GM23338 (cell line): ENCODE measurements at places on chromosomes 6 and 20.
A peak's percentile ranks its signal among the peaks of the same experiment; 100 is the strongest.

DNA sequence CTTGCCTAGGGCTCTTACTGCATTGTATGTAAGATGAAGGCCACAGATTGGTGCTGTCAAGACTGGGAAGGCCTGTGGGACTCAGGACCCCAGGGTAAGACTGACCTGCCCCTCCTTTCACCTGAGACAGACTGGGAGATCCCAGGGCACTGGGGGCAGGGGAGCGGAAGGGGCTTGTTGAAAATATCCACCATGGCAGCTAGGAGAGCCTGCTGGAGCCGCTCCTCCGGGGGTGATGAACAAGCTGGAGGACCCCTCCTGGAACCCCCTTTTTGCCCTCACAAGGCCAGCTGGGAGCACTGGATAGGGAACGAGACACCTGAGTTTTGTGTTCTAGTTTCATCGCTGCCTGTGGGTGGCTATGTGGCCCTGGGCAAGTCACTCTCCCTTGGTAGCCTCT is 9.2 kb upstream of the SDCBP2 start:
- DNase-seq, result no peak

DNA sequence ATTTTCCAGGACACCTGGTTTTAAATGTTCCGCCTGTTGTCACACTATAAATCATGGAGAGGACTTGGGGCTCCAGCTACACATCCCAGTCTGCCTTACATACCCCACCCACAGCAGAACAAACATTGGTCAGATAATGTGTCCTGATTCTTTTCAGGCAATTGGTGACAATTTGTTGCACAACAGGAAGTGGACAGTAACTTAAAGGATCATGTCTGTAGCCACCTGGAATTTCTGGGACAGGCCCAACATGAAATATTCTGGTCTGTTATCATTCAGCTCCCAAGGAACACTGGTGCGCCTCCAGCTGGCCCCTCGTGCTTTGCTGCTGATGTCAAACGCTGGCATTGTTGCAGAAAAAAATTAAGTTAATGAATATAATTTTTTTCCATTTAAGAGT is 117.2 kb downstream of the SOBP start:
- no peak for DNase-seq

GRCh38 chr20:58612121-58612691 is 38.9 kb upstream of the STX16 start:
- DNase-seq, result no peak

DNA sequence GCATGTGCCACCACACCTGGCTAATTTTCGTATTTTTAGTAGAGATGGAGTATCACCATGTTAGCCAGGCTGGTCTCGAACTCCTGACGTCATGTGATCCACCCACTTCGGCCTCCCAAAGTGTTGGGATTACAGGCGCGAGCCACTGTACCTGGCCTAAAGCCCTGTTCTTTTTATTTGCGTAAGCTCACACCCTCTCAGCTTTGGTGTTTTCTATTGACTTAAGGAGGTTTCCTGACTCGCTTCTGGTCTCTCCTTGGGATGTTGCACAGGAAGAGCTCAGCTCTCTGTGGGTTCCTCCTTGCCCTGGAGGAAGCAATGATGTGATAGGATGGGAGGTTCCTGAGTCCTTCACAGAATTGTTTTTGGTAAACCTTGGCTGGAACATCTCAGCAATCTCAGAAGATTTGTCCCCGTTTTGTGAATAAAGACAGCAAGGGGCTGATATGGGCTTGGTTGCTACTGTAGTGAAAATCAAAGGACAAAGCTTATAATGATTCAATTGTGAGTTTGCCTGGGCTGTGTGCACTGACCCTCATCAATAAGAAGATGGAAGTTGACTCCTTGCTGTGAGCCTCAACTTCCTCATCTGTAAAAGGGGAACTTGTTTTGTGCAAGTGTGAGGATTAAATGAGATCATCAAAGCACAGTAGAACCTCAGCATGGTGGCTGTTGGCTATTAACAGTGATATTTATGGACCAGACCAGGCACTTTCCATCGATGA is 27.0 kb downstream of the TOX2 start:
- DNase-seq, result no peak

GRCh38 chr6:111925296-111925695 is 52.0 kb upstream of the FYN start:
- no peak for DNase-seq

GRCh38 chr6:138765896-138766655 is 7.5 kb upstream of the CCDC28A start:
- DNase-seq, result peak; percentile 60

DNA sequence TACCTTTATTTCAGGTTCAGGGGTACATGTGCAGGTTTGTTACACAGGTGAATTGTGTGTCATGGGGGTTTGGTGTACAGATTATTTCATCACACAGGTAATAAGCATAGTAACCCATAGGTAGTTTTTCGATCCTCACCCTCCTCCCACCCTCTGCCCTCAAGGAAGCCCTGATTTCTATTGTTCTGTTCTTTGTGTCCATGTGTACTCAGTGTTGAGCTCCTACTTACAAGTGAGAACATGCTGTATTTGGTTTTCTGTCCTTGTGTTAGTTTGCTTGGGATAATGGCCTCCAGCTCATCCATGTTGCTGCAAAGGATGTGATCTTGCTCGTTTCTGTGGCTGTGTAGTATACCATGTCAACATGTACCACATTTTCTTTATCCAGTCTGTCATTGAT is 66.0 kb downstream of the STK4 start:
- DNase-seq, result no peak

- DNase-seq, result no peak
Measured at GRCh38 chr6:46056906-46057529, 41.4 kb upstream of the CLIC5 start.

DNA sequence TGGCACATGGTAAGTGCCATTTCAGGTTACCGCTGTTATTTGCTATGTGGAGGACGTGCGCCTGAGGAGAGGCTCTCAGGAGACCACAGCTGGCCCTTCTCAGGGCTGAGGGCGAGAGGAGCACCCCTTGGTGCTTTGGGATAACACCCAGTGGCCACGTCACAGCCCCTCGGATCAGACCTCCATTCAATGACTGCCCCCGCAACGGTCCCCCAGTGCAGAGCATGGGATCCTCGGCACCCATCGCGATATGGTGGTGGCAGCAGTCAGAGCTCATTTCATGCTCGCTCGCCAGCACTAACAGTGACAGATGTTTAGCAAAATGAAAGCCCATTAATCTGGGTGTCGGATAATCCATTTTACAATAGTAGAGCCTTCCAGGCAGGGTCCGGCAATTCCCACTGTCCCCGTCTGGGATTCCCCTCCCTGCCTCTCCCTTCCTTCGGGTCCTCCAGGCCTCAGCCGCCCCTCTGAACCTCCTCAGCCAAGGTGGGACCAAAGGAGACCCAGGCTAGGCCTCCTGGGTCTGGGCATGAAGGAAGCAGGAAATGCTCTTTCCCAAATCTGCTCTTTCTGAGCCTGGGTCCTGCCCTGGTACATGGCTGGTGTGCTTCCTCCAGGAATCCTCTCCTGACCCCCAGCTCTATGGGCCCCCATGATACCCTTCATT is 117.1 kb downstream of the GRM4 start:
- no peak for DNase-seq

DNA sequence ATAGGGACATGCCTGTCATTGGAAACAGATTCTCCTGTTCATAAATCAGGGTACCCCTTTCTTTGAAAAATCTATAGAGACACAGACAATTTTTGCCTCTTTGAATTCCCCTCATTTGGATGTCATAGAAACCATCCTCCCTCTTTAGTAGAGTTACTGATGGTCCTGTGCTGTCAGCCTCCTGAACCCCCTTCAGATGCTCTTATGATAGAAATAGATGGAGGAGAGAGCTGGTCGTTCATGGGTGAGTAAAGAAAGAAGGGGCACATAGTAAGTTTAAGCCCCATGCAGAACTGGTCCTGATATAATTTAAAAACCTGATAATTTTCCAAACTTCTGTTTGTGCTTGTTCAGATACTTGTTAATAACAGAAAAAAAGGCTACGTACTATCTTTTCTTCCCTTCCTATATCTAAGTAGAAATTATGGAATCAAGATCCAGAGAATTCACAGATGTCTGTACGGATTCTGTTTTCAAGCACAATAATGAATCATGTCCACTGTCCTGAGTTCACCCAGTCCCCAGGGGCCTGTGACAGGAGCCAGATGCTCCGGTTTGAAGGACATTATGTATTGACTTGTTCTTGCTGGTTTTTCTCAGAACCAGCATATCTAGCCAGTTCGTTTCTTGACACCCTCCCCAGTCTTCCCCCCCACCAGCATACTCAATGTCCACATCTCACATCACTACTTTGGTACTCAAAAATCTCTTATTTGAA is 78.1 kb downstream of the NCOA7 start:
- no peak for DNase-seq

- peak; percentile 63 for DNase-seq
Measured at GRCh38 chr20:13638162-13638495, 603 bp downstream of the TASP1 start.

DNA sequence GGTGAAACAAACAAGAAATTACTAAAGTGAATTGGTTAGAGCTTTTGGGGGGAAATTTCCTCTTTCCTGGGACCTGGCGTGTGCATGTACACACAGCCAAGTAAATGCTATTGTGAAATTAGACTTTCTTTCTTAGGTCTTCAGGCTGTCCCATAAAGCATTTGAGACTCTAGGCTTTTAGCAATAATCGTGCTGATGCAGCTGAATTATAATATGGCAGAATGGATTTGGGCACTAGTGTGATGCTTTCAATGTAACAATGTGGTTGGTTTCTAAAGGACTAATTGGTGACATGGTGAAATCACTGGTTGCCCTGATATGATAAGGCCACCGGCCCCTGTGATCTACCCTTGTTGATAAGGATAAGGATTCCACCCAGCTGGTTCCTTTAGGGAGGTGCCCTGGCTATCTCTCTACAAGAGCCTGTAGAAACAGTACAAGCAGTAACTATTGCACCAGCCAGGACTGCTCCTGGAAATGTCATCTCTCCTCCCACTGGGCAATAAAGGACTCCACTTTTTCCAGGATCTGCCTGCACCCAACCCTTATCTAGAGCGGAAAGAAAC is 164.1 kb downstream of the TFAP2A start:
- no peak for DNase-seq

DNA sequence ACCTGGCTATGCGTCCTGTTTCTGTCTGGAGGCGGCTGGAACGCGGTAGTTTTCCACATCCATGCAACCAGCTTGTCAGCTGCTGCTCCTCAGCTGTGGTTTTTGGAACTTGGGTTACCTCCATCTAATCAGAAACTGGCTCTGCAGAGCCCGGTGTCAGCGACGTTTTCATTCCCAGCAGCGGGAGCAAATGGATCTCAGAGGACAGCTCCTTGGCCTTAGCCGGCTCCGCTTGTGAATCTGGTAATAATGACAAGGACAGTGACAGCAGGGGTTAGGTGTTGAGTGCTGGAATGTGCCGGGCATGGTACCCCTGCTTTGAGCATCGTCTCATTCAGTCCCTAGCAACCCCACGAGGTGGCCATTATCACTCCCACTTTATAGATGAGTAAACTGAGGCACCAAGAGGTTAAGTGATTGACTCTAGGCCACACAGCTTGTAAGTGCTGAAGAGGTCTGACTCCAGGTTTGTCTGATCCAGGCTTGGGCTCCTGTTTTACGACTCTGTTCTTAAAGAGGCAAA is 1.3 kb downstream of the SLCO4A1 start:
- no peak for DNase-seq

DNA sequence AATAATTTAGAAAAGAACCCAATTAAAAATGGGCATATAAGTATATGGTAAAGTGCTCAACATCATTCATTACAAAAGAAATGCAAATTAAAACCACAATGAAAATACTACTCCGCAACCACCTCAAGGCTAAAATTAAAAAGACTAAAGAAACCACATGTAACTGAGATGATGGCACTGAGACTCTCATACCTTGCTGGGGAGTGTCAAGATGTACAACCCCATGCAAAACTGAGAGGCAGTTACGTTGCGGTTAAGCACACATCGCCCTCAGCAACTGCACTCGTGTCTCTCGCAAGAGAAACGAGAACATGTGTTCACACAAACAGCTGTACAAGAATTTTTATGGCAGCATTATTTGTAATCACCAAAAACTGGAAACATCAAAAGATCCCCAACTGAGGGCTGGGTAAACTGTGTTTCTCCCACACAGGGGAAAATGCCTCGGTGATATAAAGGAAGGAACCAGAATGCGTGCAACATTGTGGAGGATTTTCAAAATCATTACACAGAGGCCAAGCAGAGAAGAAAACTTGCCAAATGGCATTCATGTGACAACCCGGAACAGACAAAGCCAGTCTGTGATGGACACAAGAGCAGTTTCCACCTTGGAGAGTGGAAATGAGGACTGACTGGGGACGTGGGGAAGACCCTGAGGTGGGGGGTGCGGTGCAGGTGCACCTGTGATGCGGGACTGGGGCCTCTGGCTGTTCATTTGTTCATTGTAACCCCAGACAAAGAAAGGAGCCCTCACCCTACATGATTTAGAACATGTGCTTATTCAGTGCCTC is 144.9 kb downstream of the WDR27 start:
- no peak for DNase-seq

- DNase-seq, result peak; percentile 66
Measured at GRCh38 chr6:87066449-87067333, 28.2 kb downstream of the CGA start.

DNA sequence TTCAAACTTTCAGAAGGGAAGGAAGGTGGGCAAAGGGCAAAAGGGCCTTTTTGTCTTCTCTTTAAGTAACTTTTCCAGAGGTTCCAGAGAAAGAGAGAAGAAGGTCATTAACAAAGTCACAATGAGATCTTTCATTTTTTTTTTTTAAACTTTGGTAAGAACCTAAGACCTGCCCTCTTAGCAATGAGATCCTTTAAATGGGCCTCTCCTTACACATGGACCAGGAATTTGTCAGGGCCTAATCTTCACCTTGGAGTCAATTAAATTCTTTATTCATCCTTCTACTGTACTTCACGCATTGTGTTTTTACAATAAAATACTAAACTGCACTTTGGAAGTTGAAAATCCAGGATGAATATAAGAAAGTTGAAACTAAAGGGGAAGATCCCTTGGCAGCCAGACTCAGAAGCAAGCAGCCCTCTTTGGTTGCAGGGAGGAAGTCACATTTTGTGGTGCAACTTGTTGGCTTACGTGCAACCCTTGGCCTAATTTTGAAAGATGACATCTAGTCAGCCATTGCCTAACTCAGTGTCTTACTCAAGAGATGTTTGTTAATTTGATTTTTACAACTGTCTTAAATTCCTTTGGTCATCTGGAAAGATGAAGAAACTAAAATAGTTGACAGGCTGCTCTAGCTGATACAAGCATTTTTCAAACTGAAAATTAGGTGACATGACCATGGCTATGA is 11.9 kb upstream of the TMEM170B start:
- no peak for DNase-seq

GRCh38 chr6:3236005-3236404 is 8.6 kb upstream of the TUBB2B start:
- DNase-seq, result no peak

DNA sequence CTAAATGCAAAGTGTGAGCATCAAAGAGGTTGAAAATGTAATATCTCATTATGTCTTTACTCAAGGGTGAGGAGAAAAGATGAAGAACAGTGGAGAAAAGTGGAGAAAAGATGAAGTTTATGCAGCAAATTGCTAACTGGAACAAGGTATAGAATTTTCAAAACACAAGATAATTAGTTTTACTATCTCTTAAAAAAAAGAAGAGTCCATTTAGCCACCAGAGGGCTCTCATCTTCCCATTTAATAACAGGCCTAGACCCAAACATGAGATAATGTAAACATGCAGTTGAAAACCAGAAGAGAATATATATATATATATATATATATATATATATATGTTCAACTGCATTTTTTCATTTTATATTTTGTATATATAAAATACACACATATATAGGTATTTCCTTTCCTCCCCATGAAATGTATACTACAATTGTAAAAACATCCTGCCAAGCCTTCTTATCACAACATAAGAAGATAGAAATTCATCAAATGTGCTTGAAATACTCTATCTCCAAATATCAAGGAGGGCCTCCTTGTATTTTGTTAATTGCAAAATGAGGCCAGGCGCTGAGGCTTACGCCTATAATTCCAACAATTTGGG is 78.4 kb downstream of the ADTRP start:
- DNase-seq, result peak; percentile 64
